ENCODE measurements at places on chromosomes 2 and 18. TPM values are rescaled to one million over a fixed set of nuclear protein-coding genes. Genes with fewer than 3 reads are reported as not detected.

Gene AAK1
- total RNA-seq: 22.1 TPM

Gene NFU1
- total RNA-seq: 45.4 TPM

Gene RFTN2
- total RNA-seq: not detected

Gene FOXI3
- total RNA-seq: 0.03 TPM

Gene WNT6
- 0.23 TPM for total RNA-seq

Gene RAB31
- total RNA-seq: 24.9 TPM

Gene ALPI
- total RNA-seq: not detected

Gene TMEFF2
- total RNA-seq: 0.20 TPM

Gene RNF138
- total RNA-seq: 17.5 TPM

Gene SEPTIN10
- total RNA-seq: 46.0 TPM

Gene SPC25
- 18.6 TPM for total RNA-seq
